ENCODE measurements at places on chromosomes 16 and 17. TPM values are rescaled to one million over a fixed set of nuclear protein-coding genes. Genes with fewer than 3 reads are reported as not detected.

Gene ZG16B
- 0.25 TPM for total RNA-seq

Gene SPNS3
- not detected for total RNA-seq

Gene TPSG1
- not detected for total RNA-seq

Gene PDILT
- total RNA-seq, result not detected

Gene CACNG5
- total RNA-seq, result not detected

Gene AOC2
- 0.40 TPM for total RNA-seq

Gene MYOCD
- total RNA-seq, result 3.5 TPM

Gene CCDC40
- total RNA-seq, result 2.9 TPM

Gene RAB37
- 1.1 TPM for total RNA-seq

Gene DNAI2
- not detected for total RNA-seq

Gene SKA2
- 59.2 TPM for total RNA-seq

Gene IRF8
- total RNA-seq, result not detected

Gene NLK
- 15.7 TPM for total RNA-seq

Gene C16orf89
- 1.4 TPM for total RNA-seq

Gene PDE6G
- total RNA-seq, result not detected

Gene OTOP2
- not detected for total RNA-seq

Gene TEDC2
- 2.7 TPM for total RNA-seq

Gene KRT24
- not detected for total RNA-seq

Gene NME2
- total RNA-seq, result 710 TPM

Gene NPW
- total RNA-seq, result 0.06 TPM

Gene CYGB
- total RNA-seq, result 7.7 TPM

Gene CA7
- total RNA-seq, result not detected

Gene CES4A
- total RNA-seq, result 1.3 TPM

Gene MYH11
- 0.13 TPM for total RNA-seq

Gene WBP2
- total RNA-seq, result 41.2 TPM

Gene NME1
- total RNA-seq, result 153 TPM

Gene CHST4
- total RNA-seq, result not detected

Gene ZP2
- not detected for total RNA-seq

Gene POLG2
- 10.4 TPM for total RNA-seq

Gene UNC13D
- 1.5 TPM for total RNA-seq

Gene KCNAB3
- total RNA-seq, result 0.13 TPM

Gene ANKRD40
- total RNA-seq, result 32.6 TPM

Gene CPHXL2
- not detected for total RNA-seq

Gene GNG13
- total RNA-seq, result not detected

Gene LRRC75A
- 2.5 TPM for total RNA-seq

Gene NOB1
- total RNA-seq, result 18.2 TPM

Gene FAM20A
- total RNA-seq, result 20.8 TPM

Gene PIMREG
- total RNA-seq, result 17.6 TPM

Gene PRSS21
- not detected for total RNA-seq

Gene OR2C1
- total RNA-seq, result 0.26 TPM

Gene TUBG2
- 9.3 TPM for total RNA-seq

Gene AANAT
- total RNA-seq, result not detected

Gene DOC2B
- not detected for total RNA-seq

Gene TEKT1
- total RNA-seq, result not detected

Gene WNT9B
- 0.13 TPM for total RNA-seq

Gene PDP2
- 8.3 TPM for total RNA-seq

Gene TMEM97
- 6.2 TPM for total RNA-seq

Gene MMP28
- total RNA-seq, result 0.12 TPM

Gene ZNF652
- 10.3 TPM for total RNA-seq

Gene CPSF4L
- 0.06 TPM for total RNA-seq

Gene TIMP2
- total RNA-seq, result 181 TPM

Gene PIK3R6
- not detected for total RNA-seq

Gene CDH1
- total RNA-seq, result under 0.01 TPM
